ENCODE measurements at places on chromosomes 6 and 20.

- DNase-seq, result no peak
Observed at GRCh38 chr6:163985710-163986109, 571.2 kb downstream of the QKI start.

- DNase-seq, result no peak
Observed at GRCh38 chr6:136359851-136360250, 70.2 kb upstream of the BCLAF1 start.

- no peak for DNase-seq
Observed at GRCh38 chr6:144378437-144378836, 93.3 kb downstream of the UTRN start.

GRCh38 chr6:133939778-133940667 is 13.0 kb upstream of the TBPL1 start:
- DNase-seq, result no peak

DNA sequence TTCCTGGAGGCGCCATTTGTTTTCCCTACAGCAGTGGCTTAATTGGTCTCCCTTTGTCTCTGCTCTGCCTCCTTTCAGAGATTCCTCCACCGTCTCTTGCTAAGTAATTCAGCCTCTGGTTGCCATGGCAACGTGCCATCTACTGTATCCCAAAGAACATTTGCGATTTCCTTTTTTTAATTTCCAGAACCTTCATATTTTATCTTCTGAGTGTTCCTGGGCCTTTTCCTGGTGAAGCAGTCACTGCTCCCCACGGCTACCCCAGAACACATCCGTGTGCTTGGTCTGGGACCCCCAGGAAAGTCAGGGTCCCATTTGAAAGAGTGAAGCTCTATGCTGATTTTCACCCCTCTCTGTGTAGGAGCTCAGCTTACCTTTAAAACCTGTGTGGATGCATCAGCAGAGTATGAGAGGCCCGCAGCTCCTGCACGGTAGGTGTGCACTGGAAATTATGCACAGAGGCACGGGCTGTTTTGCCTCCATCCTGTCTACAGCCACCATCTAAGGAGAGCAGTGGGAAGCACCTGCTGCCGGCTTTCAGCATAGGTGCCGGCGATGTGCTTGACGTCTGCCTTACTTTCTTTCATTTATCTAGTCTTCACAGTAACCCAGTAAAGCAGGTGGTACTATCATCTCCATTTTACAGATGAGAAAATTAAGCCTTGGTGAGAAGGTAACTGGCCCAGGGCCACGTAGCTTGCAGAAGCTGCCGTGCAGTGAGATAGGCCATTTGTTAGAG is 122.8 kb downstream of the SYCP2 start:
- DNase-seq, result no peak

DNA sequence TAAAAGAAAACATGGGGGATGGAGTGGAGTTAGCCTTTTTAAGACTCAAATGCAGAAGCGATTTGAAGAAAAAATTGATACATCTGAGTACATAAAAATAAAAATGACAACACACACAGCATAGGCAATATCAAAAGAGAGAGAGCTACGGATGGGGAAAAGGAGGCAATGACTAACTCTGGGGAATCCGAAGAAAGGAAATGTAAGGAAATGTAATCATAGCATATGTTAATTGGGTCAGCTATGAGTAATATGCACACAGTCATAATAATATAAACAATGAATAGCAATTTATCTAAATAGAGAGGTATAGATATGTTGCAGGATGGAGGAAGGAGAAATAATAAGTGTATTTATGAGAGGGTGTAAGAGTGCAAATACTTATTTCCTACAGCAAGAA is 83.4 kb downstream of the NOL4L start:
- DNase-seq, result no peak

DNA sequence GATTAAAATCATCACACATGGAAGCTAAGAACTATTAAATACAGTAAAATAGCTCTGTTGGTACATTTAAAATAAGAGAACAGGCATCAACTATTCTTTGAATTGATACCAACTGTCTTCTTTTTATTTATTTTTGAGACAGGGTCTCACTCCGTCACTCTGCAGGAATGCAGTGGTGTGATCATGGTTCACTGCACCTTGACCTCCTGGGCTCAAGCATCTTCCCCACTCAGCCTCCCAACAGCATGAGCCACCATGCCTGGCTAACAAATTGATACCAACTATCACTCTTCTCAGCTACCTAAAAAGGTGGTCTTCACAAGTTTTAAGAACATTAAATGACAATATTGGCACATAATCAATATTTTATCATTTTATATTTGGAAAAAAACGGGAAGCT is 7.8 kb upstream of the PNISR start:
- no peak for DNase-seq

- DNase-seq, result no peak
Observed at GRCh38 chr6:170088582-170088955, 202.3 kb downstream of the DLL1 start.

DNA sequence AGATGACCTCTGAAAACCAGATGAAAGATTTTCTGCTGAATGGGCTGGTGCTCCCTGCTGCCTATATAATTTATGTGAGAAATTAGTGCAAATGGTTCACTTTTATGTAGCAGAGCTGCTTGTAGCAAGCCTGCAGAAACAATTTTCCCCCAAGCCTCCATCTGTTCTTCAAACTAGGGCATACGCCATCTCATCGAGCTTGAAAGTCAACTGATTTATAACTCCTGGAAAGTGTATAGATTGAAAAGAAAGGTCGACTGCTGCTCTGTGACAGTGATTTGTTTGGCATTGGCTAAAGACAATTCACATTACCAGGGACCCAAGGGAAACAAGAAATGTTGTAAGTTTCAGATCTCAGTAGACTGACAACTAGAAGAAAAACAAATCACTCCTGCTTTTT is 93.3 kb downstream of the PACRG start:
- DNase-seq, result no peak

Measured in NCI-H1436 treated with DMSO at 0.1 percent for 48 hours (cell line).